Endodermal cell (in vitro differentiated cells): ENCODE measurements at places on chromosomes 12 and 14.

DNA sequence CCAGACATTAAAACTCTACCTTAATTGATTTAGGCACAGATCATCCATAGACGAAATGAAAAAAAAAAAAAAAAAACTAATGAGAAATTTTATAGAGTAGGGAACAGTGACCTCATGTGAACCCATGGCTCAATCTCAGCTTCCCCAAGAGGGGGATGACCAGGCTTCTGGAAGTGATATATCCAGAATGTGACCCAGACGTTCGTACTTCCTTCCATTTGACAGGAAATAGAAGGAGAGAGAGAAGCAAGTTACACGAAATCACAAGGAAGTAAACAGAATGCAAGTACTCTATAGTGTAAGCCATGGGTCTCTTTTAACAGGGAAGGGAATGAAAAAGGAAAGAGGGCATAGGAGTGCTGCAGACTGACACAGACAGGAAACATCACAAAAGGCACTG, 10.1 kb downstream of the FOXN3 start:
- H3K27me3 ChIP-seq: no peaks in the 10 kb centered on the region
- H3K27ac ChIP-seq: no peak overlapping the region
- DNase-seq: no peak
- no peak overlapping the region for H3K4me3 ChIP-seq
- H3K36me3 ChIP-seq: peaks cover 29% of the 10 kb centered on the region

- no peaks in the 10 kb centered on the region for H3K36me3 ChIP-seq
- H3K4me3 ChIP-seq: no peak overlapping the region
- H3K27me3 ChIP-seq: no peaks in the 10 kb centered on the region
- no peak overlapping the region for H3K27ac ChIP-seq
- no peak for DNase-seq
Measured at GRCh38 chr14:98721061-98721460, 550.9 kb downstream of the BCL11B start.

DNA sequence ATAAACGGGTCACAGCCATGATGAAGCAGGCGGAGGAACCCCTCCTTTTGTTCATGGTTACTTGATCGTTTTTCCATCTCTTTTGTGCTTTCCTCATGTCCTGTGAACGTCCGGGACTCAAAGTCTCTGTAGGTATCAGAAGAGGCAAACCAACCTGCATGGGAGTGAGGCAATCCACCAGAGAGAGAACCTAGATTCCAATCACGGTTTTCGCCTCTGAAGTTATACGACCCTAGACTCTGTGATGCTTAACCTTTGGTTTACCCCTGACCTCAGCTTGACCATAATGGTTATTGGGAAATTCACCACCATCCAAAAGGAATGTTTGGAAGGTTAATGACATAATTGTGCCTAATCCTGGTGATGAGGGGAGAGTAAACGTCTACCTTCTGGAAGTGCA, 186.8 kb upstream of the PRICKLE1 start:
- peaks cover 9% of the 10 kb centered on the region for H3K4me1 ChIP-seq
- no peaks in the 10 kb centered on the region for H3K36me3 ChIP-seq
- no peak overlapping the region for H3K4me3 ChIP-seq
- no peak overlapping the region for H3K27ac ChIP-seq

DNA sequence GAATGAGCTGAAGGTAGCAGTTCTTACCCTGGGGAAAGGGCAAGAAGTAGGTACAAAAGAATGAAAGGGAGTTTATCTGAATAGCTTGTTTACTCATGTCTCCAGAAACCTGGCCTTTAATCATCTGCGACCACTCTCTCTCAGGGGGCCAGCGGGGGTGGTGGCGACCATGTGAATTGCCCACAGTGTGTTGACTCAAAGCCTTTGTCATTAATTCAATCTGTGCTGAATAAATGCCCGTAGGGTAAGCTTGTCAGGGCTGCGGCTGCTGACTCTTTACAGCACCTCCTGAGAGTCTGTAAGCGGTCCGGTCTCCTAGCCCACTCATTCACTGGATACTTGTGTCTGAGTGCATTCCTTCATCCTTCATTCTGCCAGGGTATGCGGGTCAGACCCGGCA, 874.4 kb downstream of the SLC6A15 start:
- H3K36me3 ChIP-seq: no peaks in the 10 kb centered on the region
- no peak overlapping the region for H3K27ac ChIP-seq
- H3K27me3 ChIP-seq: no peaks in the 10 kb centered on the region

DNA sequence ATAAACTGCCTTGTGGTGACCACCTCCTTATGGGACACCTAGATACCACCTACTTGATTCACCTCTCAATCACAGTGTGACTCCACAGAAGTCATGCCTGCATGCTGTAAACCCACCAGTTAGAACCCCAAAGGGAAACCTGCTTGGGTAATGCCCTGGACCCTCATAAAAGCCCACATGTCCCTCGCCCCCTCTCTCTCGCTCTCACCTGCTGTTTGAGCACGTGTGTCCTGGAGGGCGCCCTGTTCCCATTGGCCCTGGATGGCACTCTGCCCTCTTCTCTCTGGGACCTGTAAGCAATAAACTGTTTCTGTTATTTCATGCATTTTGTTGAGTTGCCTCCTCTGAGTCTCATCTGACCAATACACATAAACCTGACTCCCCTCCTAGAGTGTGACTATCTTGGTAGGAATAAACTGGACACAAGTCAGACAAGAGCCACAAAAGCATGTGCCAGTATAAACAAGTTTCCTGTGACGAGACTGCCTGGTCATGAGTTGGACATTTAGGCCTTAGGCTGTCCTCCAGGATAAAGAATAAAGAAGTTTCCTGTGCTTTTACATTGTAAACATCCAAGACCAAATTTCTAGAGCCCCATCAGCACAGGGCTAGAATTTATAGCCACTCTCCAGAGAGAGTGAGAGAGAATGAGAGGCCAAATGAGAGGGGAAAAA, 8.6 kb downstream of the IFI27L2 start:
- H3K4me1 ChIP-seq: no peaks in the 10 kb centered on the region
- no peak overlapping the region for H3K27ac ChIP-seq
- no peak for DNase-seq
- no peaks in the 10 kb centered on the region for H3K36me3 ChIP-seq
- H3K27me3 ChIP-seq: no peaks in the 10 kb centered on the region

GRCh38 chr12:4558171-4558570, 3.8 kb upstream of the DYRK4 start:
- H3K27me3 ChIP-seq: peaks cover 11% of the 10 kb centered on the region
- H3K36me3 ChIP-seq: peaks cover 49% of the 10 kb centered on the region
- H3K4me3 ChIP-seq: no peak overlapping the region
